ENCODE measurements at places on chromosomes 2 and 18.

- DNase-seq: peak; percentile 3
Observed at GRCh38 chr18:4636967-4637366, 181.9 kb upstream of the DLGAP1 start.

DNA sequence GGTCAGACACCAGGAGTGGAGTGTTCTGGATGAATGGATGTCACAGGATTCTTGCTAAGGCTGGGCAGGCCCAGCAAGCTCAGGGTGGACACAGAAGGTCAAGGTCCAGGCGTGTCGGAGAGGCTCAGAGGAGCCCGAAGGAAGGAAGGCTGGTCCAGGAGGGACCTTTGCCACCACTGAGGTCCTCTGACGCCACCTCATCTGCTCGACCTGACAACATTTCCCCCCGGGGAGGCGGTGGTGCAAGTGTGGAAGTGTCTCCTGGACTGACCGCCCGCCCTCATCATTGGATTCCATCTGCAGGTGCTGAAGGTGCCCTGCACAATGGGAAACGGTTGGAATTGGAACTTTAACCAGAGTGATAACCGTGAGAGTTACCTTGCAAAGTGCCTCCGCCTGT is 124.6 kb downstream of the RTP5 start:
- DNase-seq: no peak

- DNase-seq: no peak
Observed at GRCh38 chr2:217804791-217805667, 197.8 kb downstream of the TNS1 start.

- DNase-seq: no peak
Observed at GRCh38 chr2:161386228-161386824, 29.8 kb upstream of the TBR1 start.

GRCh38 chr2:100786297-100786658 is 33.7 kb upstream of the NPAS2 start:
- DNase-seq: no peak

- DNase-seq: no peak
Observed at GRCh38 chr18:11496526-11497172, 112.7 kb upstream of the SLC35G4 start.

- DNase-seq: no peak
Observed at GRCh38 chr2:178075006-178075326, 2.4 kb upstream of the PDE11A start.

DNA sequence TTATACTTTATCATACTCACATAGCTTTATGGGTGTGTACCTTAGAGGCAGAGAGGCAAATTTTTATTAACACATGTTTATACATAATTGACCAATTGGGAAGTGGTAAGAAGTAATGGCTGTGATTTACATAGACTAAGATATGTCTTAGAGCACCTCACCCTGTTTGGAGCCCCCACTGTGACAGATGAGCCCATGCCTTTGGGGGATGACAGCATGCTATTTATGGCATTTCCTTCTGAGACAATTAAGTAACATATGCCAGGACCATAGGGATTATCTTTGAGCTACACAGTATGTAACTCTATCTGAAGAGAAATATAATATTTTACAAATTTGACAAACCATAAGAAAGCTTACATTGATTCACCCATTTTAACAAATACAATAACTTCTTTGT is 1655.3 kb upstream of the ACVR2A start:
- no peak for DNase-seq

- no peak for DNase-seq
Observed at GRCh38 chr2:113072584-113072983, 4.8 kb downstream of the IL1F10 start.

GRCh38 chr2:197885587-197885986 is 81.2 kb downstream of the PLCL1 start:
- no peak for DNase-seq

DNA sequence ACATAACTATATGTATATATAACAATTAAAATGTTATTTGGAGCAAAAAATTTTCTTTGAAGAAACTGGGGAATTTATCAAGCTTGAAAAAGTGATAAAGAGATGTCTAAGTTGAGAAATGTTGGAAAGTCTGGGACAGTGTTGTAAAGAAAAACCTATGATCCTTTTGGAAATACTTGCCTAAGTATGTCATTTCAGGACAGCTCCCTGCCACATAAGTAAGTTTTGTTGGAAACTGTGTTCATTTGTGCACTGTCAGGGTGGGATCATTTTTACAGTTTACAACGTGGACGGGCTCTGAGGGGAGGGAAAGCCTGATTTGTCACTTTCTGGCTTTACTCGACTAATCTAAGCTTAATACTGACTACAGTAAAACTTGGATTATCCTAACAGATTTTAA is 10.4 kb upstream of the COL3A1 start:
- DNase-seq: no peak

GRCh38 chr2:191740016-191740419 is 62.1 kb downstream of the NABP1 start:
- DNase-seq: no peak

GRCh38 chr18:26453386-26453901 is 94.9 kb downstream of the KCTD1 start:
- DNase-seq: peak; percentile 60

- DNase-seq: no peak
Observed at GRCh38 chr2:233519787-233520611, 46.6 kb downstream of the USP40 start.

- no peak for DNase-seq
Observed at GRCh38 chr18:68121308-68121707, 593.6 kb downstream of the TMX3 start.

GRCh38 chr2:231034291-231034882 is 2.9 kb upstream of the C2orf72 start:
- no peak for DNase-seq

- DNase-seq: no peak
Observed at GRCh38 chr2:78034706-78035105, 512.5 kb upstream of the LRRTM4 start.

DNA sequence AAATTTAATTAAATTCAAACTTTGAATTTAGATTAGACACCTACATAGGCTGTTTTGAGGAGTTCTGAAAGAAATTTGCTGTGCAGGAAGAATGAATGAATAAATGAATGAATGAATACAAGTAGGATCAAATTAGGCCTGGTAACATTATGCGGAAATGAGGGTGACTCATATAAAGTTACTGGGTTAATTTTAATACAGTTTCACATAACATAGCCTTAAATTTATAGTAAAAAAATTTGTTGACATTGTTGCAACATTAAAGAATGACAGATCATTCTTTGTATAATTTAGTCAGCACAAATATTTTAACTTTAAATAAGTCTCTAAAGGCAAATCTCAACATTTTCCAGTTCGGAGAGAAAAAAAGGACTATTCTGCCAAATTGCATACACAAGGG is 1293.1 kb upstream of the SLC39A10 start:
- no peak for DNase-seq

GRCh38 chr2:130332271-130333073 is 10.2 kb upstream of the IMP4 start:
- peak; percentile 57 for DNase-seq

- no peak for DNase-seq
Observed at GRCh38 chr2:149648282-149649030, 60.9 kb upstream of the MMADHC start.

DNA sequence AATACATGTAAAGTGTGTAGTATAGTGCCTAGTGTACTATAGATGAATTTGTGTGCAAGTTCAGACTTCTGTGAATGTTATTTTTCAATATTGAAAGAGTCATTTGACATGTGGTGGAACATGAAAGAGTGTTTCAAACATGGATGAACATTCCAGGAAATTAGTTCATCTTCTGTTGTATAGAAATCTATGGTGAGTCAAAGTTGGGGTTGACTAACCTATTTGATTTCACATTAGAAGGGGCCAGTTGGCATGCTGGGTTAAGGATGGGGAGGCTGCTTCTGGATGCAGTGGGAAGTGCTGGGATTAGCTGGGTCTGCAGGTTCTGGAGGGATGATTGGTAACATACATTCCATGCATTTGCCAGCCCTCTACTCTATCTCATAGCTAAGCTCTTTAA is 50.6 kb downstream of the LYPD6B start:
- DNase-seq: no peak

DNA sequence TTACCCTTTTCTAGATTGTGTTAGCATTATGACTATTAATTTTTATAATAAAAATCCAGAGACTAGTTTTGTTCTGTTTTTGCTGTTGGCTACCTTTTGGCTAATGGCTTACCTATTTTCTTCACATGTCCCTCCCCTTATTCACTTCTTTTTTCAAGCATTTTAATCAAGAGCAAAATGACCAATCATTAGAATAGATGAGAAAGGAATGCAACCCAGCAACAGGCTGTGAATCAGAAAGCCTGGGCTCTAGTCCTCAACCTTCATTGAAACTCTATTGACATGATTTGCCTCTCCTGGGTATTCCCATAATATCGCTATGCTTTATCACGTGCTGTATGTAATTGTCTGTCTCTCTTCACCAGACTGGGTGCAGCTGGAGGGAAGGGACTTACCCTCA is 370.1 kb downstream of the IRS1 start:
- no peak for DNase-seq

- no peak for DNase-seq
Observed at GRCh38 chr18:2914881-2915240, 68.1 kb downstream of the EMILIN2 start.

All from NCI-H1105 (cell line).